ENCODE measurements at places on chromosomes 7 and 10.

DNA sequence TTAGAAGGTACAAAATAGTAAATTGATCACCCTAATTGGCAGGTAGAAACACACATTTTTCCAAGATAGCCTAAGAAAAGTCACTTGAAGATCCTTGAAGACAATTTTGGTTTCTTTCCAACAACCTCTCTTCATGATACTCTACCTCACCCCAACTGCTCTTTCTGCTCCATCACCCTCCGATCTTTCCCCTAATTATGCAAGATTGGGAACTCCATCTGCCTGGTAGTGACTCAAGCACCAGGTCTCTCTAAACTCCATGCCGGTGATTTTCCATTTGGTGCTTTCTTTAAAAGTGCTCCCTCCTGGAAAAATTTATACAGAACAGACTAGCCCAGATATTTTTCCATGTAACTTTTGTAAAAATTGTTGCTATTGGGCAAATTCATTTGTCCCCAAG, 1.1 kb upstream of the AKR1B1 start:
- no peak for DNase-seq

- no peak for DNase-seq
These were observed 203.0 kb upstream of the MEOX2 start for GRCh38 chr7:15889507-15889906.

GRCh38 chr7:26192485-26193087, 8.0 kb downstream of the HNRNPA2B1 start:
- DNase-seq, result no peak

DNA sequence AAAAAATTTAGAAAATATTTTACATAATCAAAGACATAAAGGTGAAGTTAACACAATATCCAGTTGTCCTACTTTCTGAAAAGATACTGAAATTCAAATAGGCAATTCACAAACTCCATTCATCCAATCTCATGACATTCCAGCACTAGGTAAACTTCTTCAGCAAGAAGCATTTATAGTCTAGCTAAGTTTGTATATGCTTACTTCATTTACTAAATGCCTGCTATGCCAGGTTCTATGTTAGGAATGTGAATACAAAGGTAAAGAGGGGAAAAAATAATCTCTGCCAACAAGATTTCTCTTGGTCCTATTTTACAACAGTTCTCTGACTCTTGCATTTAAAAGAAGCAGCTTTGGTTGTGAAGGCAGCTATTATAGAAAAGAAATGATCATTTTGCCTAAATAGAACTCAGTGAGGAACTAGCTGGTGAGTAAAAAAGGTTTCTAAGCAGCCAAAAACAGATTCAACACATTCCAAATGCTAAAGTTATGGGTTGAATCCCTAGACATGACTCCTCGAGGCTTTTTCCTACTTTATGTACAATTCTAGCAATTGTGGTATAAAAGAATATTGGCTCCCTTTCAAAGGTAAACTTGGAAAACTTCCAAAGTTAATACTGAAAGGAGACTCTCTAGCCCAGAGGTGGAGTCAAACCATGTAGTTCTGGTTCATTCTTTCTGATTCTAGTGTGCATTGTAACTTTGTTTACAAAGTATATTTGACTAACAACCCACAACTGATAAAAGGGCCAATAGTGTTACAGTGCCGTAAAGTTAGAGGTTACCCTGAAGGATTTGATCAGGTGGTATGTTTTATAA, 30.9 kb upstream of the KLHL7 start:
- DNase-seq, result peak; percentile 20

- DNase-seq, result peak; percentile 80
These were observed 1199.9 kb downstream of the GATA3 start for GRCh38 chr10:9254353-9254752.

GRCh38 chr7:4225881-4226523, 456.1 kb upstream of the FOXK1 start:
- no peak for DNase-seq

- no peak for DNase-seq
These were observed 50.7 kb upstream of the NRF1 start for GRCh38 chr7:129560831-129561230.

- peak; percentile 57 for DNase-seq
These were observed 60.7 kb downstream of the CD36 start for GRCh38 chr7:80699045-80699638.

DNA sequence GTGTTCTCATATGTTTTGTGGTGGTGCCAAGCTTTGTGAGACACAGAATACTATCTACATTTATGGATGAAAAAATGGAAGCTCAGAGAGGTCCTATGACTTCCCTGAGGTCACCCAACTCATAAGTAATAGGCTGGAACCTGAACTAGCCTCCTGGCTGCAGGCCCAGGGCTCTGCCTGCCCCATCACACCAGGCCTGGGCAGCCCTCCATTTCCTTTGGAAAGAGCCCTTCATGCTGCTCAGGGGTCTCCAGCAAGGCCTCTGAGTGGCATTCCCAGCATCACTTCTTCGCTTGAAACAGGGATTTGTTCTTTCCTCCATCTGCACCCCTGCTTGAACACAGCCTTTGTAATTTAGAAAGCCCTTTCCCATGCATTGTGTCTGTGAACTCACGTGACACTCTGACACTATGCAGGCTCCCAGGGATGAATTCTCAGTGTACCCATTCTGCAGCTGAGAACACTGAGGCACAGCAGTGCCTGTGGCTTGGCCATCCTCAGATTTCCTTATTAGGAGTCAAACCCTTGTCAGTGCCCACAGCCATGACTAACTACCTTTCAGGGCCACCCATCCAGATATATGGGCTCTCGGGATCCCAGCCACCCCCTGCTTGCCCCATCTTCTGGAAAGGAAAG, 127.8 kb upstream of the PPIF start:
- DNase-seq, result no peak

- peak; percentile 32 for DNase-seq
These were observed 37.8 kb upstream of the GARS1 start for GRCh38 chr7:30556840-30557239.

DNA sequence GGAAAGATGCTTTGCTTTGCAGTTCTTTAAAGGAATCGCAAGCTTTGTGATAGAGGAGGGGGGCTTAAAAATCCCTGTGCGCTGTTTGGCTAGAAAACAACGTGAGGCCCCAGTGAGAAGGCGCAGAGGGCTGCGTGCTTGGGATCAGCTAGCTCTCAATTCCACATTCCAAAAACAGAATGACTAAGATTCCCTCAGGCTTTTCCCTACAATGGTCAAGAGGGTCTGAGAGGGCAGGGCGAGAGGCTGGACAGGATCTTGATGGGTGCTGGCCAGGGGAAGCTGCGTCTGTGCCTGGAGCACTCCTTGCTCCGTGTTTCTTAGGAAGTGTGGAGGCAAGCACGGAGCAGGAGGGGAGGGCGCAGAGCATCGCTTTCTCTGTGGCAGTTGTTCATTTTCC, 72.1 kb upstream of the INHBA start:
- DNase-seq, result no peak

DNA sequence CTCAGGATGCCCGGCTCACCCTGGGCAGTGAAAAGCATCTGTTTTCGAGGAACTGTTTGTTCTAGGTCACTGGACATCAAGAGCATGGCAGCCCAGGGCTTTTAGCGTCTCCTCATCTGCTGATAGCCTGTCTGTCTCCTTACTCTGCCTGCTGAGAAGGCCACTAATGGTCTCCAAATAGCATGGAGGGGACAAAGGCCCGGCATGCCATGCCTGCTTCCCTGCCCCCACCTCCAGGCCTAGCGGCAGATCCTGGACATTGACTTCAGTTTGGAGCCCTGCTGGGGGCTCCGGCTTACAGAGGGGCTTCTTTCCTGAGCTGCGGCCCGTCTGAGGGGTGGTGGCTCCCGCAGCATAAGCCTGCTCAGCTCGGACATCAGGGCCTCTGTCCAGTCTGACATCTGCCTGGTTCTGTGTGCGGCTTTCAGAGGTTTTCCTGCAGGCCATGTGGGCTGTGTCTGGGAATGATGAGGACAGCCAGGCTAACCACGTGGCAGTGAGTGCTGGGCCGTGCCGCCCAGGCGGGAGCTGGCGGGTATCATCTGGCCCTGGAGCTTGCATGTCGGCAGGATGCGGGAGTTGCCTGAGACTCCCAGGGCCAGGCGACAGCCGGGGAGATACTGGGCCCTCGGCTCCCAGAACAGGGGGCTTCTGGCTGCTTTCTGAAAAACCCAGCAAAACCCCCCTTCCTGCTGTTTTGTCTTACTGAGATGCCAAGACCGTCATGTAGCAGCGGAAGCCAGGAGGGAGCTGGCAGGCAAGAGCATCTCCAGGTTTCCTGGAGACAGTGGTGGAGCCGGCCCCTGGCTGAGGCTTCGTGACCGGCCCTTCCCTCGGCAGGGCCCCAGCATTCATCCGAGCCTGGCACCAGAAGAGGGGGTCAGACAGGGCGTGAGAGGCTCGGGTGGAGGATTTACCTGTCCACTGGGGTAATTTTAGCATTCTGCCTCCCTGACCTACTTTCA, 9.2 kb downstream of the PFKFB3 start:
- DNase-seq, result no peak
